ENCODE measurements at places on chromosomes 2 and 18.

- no peak for DNase-seq
Measured at GRCh38 chr2:153986488-153987229, 114.9 kb downstream of the GALNT13 start.

DNA sequence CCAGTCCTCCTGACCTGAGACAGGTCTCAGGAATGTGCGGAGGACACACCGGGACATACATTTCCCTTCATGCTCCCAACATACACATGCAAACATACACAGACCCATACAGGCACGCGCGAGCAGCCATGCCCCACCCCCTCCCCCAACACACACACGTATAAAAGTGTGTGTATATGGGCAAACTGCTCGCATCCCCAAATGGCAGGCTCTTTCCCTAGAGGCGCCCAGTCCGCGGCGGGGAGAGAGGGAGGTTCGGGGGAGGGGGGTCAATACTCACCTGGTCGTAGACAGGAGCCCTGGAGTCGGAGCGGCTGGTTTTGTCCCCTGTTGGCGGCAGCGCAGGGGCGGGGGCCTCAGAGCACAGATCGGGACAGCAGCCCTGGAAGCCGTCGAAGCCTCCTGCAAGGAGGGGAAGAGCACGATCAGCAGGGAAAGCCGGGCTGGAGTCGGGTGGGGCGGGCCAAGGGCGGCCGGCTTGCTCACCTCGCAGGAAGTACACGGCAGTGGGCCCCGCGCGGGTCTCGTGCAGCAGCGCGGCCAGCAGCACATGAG lies 682 bp downstream of the DUSP2 start:
- peak; percentile 49 for DNase-seq

- DNase-seq = no peak
Measured at GRCh38 chr18:61546590-61546989, 213.4 kb downstream of the CDH20 start.

- DNase-seq = no peak
Measured at GRCh38 chr18:80046431-80046830, 12.2 kb downstream of the RBFA start.

DNA sequence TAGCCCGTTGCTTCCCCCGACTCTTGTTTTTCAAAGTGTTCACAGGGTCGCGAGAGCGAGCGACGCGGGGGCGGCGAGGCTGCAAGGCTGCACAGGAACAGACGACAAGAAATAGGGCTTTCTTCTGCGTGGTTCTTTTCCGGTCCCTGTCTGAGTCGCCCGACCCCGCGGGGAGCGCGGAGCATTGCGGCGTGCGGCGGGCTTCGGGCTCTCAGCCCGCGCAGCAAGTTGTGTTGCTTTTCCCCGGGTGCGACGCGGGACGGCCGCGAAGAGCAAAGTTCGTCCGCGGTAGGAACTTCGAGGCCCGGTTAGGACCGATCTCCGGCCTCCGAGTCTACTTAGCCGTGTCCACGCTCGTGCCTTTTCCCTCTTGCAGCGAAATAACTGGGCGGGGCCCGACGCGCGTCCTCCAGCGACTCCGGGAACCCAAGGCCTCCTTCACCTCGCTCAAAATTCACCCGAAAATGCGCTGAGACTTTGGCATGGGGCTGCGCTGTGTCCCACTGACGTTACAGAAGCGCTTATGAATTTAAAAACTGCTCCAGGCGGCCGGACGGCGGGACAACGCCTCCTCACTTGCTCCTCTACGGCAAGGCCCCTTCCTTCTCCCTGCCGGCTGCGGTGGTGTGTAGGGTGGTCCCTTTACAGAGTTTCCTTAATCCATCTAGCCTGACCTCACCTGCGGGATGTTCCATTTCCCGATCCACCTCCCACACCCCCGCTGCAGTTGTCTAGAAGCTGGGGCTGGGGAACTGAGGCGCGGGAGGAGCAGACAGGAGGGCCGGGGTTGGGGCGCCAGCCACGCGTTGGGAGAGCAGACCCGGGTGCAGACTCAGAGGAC lies 1.5 kb upstream of the BCL2L11 start:
- peak; percentile 40 for DNase-seq

DNA sequence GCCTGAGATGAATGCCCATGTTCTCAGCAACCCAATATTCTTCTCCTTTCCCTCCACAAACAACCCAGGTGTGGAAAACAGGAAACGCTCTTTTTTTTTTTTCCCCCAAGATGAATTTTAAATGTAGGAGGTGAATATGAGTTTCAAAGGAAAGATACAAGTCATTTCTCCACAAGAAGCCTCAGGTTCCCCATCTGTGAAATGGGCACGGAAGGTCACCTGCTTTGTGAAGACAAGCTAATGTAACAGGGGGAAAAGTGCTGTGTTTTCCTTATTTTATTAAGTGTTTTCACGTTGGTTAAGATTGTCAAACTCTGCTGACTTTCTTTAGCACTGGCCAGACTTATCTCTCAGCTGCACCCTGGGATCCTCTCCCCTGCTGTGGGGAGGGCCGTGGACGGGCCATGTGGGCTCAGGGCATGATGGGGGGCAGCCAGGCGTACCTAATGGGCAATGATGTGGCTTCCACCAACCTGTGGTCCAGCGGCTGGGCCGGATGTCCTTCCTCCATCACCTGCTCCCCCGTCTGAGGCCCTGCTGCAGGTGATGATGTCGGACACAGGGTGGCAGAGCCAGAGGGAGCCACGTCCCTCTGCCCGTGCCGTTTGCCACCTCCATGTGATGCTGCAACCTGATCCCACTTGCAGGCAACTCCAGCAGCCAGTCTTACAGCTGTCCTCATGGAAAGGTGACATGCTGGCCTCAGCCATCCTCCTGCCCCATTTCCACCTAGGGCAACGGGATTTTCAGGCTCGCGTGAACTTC lies 130.0 kb upstream of the PXDN start:
- DNase-seq = no peak

- no peak for DNase-seq
Measured at GRCh38 chr18:76847916-76848315, 25.6 kb downstream of the ZNF236 start.

DNA sequence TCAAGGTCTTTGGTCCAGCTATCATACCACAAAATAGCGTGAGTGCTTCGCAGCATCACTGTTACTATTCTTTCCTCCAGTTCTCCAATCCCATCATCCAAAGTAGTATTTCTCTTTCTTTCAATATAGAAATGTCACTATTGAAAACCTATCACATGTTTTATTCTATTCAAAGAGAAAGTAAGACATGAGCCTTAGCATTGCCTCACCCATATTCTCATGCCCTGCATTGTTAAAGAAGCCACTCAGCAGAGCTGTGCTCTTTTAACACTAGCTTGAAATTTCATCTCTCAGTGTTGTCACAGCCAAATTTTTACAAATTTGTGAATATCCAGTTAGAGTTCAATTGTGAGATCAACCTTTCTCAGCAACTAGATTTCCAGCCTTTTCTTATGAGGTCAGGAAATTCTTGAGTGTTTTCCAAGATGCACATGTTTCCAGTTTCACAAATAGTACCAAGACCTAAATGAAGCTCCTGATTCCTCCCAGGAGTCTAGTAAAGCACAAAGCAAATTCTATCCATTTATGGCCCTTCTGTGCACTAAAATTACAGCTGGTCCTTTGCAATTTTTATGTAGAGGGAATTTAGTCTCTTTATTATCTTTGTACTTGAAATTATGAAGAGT lies 343.7 kb downstream of the SPAG16 start:
- DNase-seq = no peak

GRCh38 chr18:58021504-58021903 lies 22.5 kb upstream of the NEDD4L start:
- DNase-seq = no peak

DNA sequence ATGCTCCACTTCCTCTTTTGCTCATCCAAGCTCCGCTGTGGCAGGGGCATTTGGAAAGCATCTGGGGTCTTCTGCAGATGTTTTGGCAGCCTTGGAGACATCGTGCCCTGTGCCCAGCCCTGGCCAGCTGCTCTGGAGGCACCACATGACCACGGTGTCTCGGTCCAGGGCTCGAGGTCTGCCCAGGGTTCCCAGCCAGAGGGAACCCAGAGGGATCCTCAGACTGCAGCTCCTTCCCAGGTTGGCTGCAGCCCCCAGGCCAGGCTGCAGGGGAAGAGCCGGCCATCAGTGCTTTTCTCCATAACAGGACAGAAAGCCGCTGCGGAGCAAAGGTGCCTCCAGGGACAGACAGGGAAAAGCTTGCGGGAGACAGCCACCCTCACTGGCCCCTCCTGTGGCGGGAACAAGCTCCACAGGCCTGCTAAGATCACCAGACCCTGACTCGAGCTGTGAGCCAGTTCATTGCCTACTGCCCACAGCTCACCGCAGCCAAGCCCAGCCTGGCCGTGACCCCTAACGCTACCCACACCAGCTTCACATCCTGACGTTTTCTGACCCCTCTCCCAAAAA lies 74.7 kb downstream of the SMAD7 start:
- DNase-seq = no peak

DNA sequence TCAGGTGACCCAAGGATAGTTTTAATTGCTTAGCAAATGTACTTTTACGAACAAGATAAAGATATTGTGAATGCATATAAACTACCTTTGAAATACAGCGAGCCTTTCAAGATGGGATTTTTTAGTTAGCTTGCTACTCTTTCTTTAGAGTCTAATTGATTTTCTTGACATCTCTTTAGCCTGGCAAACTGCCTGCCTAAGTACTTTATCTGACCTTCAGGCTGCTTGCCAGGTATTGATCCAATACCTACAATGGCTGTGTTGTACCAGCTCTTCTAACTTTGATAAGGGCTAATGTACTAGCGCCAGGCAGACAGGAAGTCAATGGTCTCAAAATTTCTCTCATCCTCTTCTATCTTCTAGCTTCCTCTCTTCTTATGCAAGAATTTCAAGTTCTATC lies 414.4 kb upstream of the ACVR2A start:
- no peak for DNase-seq

DNA sequence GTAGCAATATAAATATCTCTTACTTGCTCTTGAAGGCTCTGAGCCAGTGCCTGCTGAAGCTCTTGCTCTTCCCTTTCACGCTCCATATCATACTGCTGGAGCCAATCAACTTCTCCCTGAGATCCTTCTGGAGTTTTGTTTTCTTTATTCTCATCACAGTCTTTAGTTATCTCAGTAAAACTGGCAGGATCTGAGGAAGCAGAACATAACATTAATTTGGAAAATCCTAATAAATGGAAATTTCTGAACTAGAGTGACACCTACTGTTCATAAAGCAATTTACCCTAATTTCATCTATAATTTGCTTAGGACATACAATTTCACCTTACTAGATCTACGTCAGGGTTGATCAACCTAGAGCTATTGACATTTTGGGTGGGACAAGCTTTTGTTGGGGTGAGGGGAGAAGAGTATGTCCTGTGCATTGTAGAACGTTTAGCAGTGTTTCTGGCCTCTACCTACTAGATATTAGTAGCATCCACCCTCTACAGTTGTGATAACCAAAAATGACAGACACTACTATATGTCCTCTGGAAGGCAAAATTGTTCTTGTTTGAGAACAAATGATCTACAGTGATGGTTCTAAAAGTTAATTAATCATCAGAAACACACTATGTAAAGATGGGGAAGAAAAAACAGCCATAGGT lies 47.2 kb downstream of the VIL1 start:
- no peak for DNase-seq

DNA sequence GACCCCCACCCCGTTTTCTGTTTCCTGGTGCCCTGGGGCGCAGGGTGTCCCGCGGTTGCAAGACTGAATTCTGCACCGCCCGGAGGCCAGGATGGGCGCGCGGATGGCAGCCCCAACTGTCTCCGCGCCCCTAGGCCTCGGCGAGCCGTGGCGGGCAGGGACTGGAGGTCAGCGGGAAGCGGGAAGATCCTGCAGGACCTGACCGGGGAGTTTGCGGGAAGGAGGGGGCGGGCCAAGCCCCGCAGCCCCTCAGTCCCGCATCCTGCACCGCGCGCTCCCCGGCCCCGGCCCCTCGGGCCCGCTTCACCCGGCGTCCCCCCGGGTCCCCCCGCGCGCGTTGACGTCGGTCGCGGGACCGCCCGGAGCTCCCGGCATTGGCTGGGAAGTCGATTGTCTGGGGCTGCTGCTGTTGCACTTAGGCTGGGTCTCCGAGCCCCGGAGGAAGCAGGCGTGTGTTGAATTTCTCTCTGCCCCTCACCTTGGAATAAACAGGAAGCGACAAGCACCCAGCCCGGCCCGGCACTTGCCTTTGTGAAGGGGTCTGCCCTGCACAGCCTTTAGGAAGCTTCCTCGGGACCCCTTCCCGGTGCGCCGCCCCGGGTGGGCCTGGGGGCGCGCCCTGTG lies at the start of gene LDLRAD4:
LDLRAD4 (plus strand) TSS at position 393 of the 624 bp plus-strand sequence.
- DNase-seq = peak; percentile 21

DNA sequence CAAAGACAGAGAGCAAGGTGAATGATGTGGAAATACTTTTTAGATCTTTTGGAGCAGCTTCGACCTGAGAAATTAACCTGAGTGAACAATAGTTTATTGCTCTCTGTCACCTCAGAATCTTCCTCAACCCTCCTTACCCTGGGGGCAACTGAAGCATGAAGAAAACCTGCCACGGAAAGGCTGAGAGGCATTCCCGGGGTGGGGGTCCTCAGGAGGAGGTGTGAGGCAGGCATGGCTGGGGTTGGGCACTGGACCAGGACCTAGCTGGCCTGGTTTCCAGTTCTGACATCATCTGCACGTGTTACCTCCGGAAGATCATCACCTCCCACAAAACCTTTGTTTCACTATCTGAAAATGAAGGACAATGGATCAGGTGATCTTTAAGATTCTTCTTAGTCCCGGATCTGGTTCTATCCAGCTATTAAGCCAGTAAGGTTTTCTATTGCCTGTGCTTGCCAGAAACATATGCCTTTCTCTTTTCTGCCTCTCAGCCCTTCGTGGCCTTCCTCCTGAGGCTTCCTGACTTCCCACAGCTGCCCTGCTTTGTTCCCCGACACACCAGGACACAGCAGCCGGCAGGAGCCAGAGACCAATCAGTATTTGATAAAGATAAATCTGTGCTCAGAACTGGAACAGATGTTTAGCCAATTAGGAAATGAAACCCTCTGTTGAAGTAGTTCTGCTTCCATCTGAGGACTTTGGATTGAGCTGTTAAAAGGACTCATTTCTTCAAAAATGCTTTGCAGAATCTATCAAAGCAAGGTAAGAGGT lies 232.5 kb downstream of the TDRD15 start:
- no peak for DNase-seq

DNA sequence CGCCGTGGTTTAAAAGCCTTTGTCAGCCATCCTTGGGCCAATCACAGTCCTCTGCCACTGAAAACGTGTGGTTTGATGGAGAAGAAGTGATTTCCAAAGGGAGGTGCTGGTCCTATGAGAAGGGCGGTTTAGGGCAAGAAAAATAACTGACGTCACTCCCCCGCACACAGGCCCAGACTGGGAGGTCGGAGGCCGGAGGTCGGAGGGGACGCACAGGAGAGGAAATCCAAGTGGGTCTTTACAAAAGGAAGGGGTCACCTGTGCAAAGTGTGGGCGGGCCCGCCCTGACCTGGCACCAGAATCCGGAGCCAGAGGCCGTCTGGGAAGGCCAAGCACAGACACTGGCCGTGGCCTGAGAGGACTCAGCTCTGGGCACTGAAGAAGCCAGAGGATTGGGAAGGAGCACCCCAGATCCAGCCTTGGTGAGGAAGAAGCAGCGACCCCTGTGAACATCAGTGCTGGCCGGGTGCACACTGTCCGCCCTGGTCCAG lies 18.0 kb upstream of the KCNG2 start:
- no peak for DNase-seq

DNA sequence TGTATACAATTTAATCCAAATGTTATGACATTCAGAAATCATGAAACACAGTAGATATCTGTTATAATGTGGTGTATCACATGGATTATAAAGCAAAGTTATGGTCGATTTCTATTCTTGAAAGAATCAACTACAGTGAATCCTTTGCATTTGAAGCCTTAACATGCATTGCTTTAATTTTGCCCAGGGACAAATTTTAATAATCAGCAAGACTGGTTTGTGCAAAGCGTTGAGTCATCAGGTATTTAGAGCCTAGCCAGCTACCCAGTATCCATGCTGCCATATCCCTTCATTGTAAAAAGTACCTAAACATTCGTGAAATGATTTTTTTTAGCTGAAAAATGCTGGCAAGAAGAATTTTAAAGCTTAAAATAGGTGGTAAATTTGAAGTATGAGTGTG lies 8.9 kb upstream of the SPDYA start:
- DNase-seq = no peak

All from activated CD4-positive, alpha-beta memory T cell treated with anti-CD3 and anti-CD28 coated beads, Interleukin-2, amount 10 ng/mL, durations not matched to agents 7 days and 5 days (primary cell).